ENCODE measurements at places on chromosomes 3 and 15.

DNA sequence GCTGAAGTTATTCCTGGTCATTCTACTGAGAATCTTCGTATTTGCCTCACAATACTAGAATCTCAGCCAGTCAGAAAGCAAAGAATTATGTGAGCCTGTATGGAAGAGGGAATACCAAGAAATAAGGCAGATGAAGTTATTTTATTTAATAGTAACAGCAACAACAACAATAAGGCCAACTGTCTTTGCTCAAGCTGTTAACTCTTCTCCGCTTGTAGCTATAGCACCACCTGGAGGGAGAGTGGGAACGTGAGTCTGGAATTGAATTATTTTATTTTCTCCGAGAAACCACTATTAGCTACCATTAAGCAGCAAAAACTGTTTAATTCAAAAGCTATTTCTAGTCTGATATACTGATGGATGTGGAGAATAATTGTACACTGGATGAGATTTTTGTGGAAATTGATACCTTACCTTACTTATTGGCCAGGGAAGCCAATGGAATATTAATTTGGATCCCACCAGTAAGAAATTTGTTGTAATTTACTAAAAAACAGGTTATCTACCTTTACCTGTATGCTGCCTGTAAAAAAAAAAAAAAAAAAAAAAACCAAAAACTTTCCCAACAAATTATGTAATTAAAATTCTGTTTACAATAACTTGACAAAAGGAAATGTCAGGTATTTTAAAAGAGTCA lies 50.1 kb downstream of the CALML4 start:
- DNase-seq: peak; percentile 23

DNA sequence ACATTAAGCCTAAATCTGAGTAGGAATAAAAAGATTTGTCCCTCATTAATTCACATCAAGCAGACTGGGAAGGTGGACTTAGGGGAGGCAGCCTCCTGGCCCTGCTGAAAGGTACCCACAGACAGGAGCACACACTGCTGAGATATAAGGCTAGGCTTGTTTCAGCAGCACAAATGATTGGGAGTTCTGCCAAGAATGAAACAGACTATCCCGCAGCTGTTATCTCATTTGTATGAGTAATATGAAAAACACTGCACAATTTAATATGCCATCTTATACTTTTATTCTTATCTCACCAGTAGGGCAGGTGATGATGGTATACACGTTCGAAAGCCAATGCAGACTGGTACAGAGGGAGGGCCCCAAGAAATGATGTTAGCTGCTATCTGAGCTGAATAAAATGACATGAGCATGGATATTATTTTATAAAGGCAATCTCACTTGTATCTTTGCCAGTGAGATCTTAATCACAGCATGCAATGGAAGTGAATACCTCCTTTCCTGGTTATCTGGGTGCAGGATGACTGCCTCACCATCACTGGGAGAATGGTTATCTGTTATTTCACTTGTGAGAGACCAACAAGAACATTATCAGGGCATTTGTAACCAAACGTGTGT lies 258.7 kb upstream of the PPP2R3A start:
- DNase-seq: no peak

DNA sequence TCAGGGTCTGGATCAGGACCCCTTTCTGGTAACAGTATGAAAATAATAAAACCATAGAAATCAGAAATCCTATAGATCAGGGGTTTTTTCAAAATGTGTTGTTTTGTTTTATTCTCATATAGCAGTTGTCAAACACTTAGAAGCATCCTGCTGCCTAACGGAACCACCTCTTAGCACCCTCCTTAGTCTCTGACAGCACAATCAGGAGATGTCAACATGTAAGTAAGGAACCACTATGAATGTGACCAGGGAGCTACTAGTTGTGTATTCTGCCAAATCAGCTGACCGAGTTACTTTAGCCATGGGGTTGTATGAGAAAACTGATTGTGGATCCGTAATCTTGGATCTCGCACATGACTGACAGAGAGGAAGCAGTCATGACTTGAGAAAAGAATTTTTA lies 22.2 kb downstream of the CCDC39 start:
- DNase-seq: no peak

DNA sequence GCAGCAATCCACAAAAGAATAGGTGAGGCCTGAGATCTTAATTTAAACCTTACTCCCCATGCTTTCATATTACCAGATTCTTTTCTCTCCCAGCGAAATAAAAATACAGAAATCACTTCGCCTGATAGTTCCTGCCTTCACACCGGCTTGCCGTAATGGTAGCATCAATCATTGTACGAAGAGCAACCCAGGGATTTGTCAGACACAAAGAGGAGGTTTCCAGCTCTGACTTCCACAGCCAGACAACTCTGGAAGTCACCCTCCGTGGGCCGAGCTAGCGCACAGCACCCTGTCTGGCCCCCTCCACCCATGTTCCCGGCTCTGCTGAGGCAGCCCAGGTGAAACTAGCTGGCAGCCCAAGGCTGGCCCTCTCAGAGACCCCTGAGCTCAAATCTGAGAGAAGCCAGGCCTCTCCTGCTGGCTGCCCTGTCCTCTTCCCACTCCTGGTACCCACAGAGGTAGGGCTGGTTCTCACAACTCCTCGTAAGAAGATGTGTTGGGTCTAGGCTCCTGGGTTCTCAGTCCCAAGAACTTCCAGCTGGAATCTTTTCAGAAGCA lies 156.9 kb upstream of the BNIP2 start:
- no peak for DNase-seq

GRCh38 chr3:37571269-37571668 lies 290.4 kb upstream of the CTDSPL start:
- DNase-seq: no peak

DNA sequence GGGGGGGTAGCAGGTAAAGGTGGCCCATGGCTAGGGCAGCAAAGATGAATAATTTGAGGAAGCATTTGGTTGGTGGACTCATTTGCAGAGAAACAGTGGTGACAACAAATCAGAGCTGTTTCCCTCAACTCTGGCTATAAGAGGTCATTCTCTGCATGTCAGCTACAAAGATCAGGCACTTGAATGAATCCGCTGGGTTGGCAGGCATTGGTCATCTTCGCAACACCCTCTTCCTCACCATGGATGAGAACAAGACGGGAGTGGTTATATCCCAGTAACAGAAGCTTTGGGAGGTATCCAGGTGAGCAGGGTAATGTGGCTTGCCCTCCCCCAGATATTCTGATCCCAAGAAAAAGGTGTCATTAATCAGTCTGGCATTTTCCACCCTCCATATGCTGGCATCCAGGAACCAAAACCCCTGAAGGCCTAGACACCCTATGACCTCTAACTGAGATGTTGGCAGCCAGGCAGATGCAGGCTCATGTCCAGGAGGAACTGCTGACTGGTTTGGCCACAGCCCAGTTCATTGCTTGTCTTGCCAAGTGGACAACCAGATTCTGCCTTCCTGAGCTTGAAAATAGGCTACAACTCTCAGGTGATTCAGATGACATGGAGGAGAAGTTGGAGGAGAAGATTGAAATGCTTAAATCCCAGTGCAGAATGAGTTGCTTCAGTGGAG lies 108.9 kb upstream of the TRIM42 start:
- no peak for DNase-seq

DNA sequence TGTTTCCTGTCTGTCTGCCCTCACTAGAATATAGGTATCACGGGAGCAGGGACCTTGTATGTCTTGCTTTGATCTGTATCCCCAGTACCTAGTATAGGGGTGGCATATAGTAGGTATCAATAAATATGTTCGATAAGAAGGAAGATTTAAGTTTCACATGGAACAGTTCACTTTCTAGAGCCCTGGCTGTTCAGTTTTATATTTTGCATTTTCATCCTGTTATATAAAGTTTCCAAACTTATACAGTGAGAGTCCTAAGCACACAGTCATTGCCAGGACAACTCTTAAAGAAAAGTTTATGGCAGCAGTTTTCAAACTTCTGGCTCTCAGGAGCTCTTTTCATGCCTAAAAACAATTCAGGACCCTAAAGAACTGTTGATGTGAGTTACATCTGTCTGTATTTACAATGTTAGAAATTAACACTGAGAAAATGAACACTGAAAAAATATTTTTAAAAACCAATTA lies 13.4 kb downstream of the ITPR1 start:
- no peak for DNase-seq

GRCh38 chr3:16033889-16034687 lies 140.4 kb upstream of the GALNT15 start:
- DNase-seq: no peak

GRCh38 chr3:36312351-36312750 lies 68.0 kb upstream of the STAC start:
- no peak for DNase-seq

- no peak for DNase-seq
Measured at GRCh38 chr3:2968475-2968874, 141.7 kb downstream of the IL5RA start.

DNA sequence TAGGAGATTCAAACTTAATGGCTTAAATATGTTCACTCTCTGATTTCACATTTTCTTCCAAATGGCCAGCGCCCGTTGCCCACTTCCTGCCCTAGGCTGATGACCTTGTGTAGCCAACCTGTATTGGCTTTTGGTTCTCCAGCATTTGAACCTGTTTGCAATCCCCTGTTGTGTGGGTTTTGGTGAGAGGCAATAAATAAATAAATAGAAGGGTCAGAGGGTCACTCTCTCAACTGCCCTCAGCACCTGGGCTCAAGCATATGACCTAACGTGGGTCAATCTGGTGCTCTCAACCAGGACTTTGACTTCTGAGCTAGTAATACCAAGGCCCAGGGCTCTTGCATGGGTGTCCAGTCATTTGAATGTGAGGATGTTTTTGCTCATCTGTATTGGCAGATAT lies 1.8 kb upstream of the SRP14 start:
- no peak for DNase-seq

DNA sequence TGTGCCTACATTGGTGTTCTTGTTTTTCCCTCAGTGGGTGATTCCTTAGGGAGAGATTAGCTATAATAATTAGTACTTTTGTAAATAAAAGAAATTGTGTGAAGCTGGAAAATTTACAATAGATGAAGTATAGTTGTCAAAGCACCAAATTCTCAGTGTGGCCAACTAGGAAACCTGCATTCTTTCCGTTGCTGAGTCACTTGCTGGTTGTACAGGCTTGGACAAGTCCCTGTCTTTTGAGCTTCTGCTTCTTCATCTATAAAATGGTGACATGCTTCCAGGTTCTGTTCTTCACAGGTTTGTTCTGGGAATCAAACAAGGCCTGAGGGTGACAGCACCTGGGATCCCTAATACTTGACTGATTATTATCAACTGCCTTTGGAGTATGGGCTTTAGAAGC lies 184.1 kb upstream of the HES1 start:
- DNase-seq: no peak

GRCh38 chr3:105842943-105843342 lies 25.9 kb downstream of the CBLB start:
- no peak for DNase-seq

DNA sequence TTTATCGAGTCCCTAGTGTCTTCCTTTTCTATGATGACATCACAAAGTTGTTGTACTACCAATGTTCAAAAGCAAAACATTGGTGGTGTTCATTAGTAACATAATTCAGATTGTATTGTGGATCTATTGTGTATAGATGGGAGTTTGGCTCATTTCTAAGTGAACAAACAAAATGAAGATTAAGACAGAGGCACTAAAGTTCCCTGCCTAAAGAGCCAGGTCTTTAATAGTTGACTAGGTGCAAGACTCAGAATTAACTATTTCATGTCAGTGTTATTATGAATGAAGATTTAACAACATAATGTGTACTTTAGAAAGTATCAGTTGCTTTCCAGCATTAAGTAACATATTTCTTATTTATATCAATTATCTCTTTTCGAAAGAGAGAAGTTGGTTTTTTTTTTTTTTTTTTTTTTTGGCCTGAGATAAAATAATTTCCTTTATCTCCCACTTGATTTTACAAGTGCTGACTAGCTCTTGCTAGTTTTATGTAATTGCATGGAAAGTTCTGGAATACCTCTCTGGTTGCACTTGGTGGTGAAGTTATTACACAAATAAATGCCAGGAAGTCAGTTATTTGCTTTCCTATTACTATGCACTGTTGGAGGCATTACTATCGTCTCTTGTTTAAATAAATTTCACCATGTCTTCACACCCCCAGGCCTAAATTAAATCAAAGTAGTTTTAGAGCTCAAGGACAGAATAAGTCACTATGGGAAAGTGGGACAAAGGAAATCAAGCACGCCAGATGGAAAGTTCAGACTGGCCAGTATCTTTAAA lies 48.7 kb downstream of the NAALADL2 start:
- no peak for DNase-seq

DNA sequence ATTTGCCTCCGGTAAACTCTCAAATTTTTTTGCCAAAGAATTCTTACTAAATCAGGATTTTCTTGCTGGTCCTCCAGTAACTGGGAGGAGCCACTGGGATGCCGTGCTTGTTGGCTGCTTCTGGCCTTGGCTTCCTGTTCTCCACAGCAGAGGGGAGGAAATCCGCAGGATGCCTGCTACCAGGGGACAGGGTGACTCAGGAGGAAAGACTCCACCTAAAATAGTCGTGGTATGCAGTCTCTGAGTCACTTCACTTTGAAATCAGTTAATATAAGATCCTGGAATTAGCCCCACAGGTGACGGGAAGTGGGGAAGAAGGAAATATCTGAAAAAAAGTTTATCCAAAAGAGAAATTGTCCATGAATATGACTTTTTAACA lies 6.5 kb upstream of the TM4SF18 start:
- peak; percentile 88 for DNase-seq

GRCh38 chr3:143484846-143485512 lies 363.3 kb downstream of the SLC9A9 start:
- no peak for DNase-seq

DNA sequence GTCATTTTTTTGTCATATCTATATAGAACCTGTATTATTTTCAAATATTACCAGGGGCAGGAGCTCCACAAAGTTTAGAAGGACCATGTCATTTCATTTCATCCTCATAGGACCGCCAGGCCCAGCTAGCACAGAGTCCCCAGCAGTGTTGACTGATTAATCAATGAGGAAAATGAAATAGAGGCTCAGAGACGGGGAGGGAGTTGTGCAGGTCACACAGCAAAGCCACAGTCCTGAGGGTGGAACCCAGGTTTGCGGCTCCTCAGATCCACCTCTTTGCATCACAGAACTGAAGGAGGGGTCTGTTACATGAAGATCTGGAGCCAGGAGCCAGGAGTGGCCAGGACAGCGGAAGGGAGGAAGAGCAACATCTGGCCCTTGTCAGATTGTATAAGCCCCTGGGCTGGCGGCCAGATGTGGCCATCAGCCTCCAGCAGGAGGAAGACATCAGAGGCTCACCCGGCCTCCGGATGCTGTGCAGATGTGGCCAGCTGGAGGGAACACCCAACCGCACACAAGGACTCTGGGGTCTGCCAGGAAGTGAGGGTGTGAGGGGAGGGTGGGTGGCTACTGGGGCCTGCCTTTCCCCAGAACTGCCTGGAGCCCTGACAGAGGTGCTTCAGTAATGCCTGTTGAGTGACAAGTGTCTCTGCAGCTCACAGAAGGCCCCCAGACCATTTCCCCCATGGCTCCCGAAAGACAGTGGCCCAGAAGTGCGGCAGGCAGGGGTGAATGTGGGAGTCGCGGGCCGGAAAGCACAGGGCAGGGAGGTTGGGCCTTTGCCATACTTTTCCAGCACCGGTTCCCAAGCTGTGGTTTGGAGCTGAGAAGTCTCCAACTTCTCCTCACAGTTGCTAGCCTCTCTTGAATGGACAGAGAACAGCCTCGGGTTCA lies 21.3 kb downstream of the EFCC1 start:
- DNase-seq: peak; percentile 59

GRCh38 chr15:60541481-60542299 lies 62.7 kb upstream of the ICE2 start:
- no peak for DNase-seq

- no peak for DNase-seq
Measured at GRCh38 chr3:38580450-38581382, 68.8 kb downstream of the SCN5A start.
